ENCODE measurements at places on chromosomes 3 and 15. TPM values are rescaled to one million over a fixed set of nuclear protein-coding genes. Genes with fewer than 3 reads are reported as not detected.

LOXL1 gene
- 68.4 TPM for total RNA-seq

ITPR1 gene
- total RNA-seq, result 224 TPM

CCR9 gene
- not detected for total RNA-seq

LRTM1 gene
- not detected for total RNA-seq

- DNase-seq, result no peak
Observed at GRCh38 chr3:48135552-48136495, 52.4 kb downstream of the CDC25A start.

DNA sequence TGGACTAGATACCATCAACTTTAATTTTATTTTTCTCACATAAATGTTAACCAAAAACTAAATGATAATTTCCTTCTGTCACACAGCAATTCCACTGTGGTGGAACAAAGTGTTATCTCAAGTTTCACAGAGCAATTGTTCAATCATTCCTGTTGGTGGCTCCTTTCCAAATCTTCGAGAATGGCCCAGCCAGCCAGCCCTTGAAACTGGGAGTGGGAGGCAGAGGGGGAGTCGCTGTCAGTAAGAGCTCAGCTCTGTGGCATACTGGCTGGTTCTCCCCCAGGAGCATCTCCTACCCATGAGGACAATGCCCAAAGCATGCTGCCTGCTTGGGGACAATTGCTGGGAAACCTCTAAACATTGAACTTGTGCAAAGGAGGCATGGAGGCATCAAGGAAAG lies 47.7 kb downstream of the MECOM start:
- no peak for DNase-seq

GRCh38 chr3:142941373-142942123 lies 21.9 kb downstream of the PAQR9 start:
- DNase-seq, result no peak

DNA sequence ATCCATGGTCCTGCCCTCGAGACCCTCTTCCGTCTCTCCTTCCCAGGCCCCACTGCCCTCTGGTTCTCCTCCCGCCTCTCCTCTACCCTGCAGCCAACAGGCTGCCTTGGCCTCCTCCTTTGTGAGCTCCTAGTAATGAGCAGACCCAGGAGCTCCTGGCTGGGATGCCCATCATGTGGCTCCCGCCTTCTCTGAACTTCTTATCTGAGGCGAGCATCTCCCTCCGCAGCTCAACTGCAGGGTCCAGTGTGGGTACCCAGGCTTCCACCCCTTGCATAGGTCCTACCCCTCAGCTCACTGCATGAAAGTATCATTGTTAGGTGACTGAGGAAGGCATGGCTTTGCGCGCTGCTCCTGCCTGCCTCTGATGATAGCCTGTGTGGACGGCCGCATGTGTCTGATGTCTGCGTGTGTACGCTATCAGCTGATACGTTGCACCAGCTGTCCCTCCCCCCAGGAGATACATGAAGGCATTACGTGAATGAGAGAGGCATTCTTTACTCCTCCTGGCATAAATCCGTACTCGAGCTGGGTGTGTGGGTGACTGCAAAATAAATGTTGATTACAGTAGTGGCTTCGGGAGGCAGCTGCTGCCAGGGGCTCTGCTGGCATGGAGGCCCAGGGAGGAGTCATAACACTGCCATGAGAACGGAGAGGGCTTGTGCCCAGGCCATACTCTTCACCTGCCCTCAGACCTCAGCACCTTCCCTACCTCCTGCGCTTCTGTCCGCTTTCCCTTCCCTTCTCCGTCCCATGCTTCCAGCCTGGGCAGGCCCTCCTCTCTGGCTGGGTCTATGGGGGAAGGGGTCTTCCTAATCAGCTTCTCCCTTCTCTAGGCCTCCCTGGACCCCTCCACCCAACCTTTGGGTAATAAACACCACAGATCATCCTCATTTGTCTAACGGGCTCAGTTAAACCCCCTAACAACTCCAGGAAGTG lies 48.8 kb downstream of the ZNF710 start:
- no peak for DNase-seq

DNA sequence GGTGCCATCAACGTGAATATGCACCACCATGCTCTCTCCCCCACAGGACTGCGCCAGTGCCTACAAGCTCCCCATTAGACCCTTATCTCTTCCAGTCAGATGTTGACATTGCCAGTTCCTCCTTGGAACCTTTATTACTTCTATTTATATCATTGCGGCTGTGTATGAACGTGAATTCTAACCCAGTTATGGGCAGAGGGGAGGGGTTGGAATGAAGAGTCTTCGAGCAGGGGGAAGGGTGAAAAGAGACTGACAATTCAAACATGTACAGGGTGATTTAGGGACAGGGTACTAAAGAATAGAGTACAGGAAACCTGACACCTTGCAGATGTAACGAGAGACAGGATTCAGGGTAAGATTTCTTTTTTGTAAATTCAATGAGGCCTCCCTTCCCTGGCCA lies 41.8 kb upstream of the ST6GAL1 start:
- DNase-seq, result no peak

DNA sequence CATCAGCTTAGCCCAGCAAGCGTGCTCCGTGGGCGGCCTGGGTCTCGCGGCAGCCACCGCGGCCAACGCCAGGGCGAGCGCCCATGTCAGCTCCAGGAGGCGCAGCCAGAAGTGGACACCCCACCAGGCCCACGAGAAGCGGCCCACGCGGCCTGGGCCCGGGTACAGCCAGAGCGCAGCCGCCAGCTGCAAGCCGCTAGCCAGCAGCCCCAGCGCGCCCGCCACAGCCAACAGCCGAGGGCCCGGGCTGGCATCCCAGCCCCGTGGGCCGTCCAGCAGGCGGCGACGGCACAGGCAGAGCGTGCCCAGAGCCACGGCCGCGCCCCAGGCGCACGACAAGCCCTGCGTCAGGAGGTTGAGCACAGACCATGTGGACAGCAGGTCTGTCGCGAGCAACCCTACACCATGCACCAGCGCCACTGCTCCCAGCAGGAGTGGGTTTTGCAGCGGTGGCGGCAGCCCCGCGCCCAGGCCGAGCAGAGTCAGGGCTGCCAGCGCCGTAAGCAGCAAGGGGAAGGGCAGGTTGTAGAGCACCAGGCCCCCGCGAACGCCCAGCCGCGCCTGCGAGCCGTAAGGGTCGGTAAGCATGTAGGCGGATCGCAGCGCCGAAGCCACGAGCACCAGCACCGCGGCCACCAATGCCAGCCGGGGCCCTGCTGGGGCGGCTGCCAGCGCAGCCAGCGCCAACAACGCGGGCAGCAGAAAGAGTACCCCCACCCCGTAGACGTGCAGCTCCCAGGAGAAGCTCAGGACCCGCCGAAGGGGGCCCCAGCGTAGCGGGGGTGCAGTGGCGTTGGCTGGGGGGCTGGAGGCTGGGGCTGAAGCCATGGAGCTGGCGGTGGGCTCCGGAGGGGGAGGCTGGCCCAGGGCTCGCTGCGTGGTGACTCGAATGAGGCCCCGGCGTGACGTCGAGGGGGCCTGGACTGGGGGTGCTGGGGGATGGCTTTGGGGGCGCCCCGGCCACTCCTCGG lies 4.9 kb downstream of the PRRT3 start:
- DNase-seq, result peak; percentile 65

- no peak for DNase-seq
Observed at GRCh38 chr3:143924522-143925285, 46.9 kb upstream of the DIPK2A start.

DNA sequence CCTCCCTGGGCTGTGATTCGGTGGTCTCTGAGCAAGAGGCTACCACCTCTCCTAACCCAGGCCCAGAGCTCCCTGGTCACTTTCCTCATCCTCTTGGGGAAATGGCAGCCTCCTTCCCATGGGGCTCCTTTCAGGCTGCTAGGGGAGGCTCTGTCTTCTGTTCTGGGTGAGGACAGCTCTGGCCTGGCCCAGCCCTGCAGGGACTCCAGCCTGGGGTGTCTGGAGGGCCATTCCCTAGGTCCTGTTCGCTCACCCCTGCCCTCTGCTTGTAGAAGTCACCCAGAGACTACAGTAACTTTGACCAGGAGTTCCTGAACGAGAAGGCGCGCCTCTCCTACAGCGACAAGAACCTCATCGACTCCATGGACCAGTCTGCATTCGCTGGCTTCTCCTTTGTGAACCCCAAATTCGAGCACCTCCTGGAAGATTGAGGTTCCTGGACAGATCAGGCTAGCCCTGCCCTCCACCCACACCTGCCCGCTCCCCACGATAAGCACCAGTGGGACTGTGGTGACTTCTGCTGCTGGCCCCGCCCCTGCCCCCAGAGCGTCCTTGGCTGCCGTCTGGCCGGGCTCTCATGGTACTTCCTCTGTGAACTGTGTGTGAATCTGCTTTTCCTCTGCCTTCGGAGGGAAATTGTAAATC lies 30.9 kb downstream of the PRKCD start:
- no peak for DNase-seq

- no peak for DNase-seq
Observed at GRCh38 chr3:89368846-89369245, 261.4 kb downstream of the EPHA3 start.

DNA sequence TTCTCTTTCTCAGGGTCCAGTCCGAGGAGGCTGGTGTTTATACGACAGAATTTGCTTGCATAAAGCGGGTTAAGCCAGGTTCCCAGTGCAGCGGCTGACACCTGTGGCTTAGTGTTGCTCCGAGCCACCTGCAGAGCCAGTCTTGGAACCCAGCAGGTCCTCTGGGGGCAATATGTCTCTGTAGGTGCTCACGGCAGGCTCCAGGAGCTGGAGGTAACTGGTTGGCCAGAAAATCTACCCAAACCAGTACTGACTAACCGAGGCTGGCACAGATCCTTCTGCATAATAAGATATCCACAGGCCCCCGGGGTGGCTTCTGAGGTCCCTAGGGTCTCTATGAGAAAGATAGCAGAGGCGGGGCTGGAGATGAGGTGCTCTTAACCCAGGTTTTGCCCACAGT lies 3.2 kb downstream of the MGLL start:
- DNase-seq, result no peak

GRCh38 chr3:79845546-79845945 lies 77.7 kb upstream of the ROBO1 start:
- DNase-seq, result no peak

GRCh38 chr3:100209948-100210771 lies 50.6 kb upstream of the TBC1D23 start:
- DNase-seq, result no peak

DNA sequence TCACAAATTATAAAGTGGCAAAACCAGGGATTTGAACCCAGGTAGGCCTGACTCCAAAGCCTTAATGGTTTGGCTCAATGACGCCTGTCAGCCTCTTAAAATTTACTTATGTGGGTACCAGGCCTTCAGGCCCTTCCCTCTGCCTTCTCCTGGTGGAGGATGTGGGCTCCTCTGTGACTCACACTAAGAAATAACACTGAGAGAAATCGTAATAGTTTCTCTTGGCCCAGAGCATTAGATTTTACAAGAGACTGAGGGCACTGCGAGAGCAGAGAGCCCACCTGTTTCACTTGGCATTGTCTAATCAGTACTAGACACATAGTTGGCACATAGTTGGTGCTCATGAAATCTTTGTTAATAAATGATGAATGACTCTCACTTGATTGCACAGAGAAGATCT lies 505.2 kb downstream of the SHQ1 start:
- DNase-seq, result no peak

GRCh38 chr3:44003801-44004200 lies 237.9 kb upstream of the TOPAZ1 start:
- no peak for DNase-seq

- no peak for DNase-seq
Observed at GRCh38 chr15:33218071-33218491, 23.6 kb upstream of the FMN1 start.

DNA sequence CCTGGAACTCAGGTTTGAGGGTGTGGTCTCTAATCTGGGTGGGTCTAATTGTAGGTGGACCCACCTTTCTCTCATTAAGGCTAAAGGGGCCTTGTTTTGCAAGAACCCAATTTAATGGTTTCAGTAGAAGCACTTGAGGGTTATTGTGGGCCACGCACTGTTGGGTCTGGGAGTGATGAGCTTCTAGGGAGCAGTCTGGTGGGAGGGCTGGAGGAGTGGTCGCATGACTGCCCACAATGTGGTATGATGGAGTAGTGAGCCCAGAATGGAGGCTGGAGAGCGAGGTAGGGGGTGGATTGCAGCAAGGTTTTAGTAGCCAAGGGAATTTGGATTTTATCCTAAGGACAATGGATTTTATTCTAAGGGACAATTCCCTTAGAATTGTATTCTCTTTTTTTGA lies 2.7 kb downstream of the TATDN2 start:
- no peak for DNase-seq
